ENCODE measurements at places on chromosomes 13 and 19.
A peak's percentile ranks its signal among the peaks of the same experiment; 100 is the strongest.

DNA sequence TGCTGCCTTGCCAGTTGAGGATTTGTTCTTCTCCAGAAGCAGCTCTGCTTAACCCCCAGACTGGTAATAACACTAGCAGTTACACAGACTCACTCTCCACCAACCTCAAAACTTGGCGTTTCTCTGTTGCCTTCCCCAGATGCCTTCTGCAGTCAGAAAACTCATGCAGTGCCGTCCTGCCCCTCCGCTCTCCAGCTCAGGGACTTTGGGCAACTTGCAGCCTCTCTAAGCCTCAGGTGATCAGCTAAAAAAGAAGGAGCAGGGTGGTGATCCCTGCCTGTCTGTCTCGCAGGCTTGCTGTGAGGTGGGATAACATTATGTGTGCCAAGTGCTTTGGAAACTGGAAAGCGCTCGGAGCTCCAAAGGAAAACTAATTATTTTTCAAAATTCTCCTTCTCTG, 391.6 kb downstream of the HS6ST3 start:
- no peak for DNase-seq

GRCh38 chr19:46736531-46737297, 9.1 kb upstream of the FKRP start:
- DNase-seq: no peak

- DNase-seq: no peak
These were observed 244.8 kb downstream of the COG6 start for GRCh38 chr13:39900106-39900750.

DNA sequence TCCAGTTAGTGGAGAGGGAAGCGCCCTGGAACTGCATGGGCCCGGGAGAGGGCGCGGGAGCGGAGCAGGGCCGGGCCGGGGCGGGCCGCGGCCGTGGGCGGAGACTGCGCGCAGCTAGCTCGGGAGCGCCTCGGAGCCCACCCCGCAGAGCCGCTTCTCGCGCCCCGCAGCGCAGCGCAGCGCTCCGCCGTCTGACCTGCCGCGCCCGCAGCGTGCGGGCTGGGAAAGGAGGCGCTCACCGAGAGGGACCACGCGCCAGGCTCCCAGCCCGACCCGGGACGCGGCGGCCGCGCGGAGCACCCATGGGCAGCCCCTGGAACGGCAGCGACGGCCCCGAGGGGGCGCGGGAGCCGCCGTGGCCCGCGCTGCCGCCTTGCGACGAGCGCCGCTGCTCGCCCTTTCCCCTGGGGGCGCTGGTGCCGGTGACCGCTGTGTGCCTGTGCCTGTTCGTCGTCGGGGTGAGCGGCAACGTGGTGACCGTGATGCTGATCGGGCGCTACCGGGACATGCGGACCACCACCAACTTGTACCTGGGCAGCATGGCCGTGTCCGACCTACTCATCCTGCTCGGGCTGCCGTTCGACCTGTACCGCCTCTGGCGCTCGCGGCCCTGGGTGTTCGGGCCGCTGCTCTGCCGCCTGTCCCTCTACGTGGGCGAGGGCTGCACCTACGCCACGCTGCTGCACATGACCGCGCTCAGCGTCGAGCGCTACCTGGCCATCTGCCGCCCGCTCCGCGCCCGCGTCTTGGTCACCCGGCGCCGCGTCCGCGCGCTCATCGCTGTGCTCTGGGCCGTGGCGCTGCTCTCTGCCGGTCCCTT, at the start of gene MLNR:
TSS of gene MLNR (plus strand) at position 303 of the 820 bp plus-strand sequence. CDS start at position 303, 0 bp downstream.
- DNase-seq: no peak

GRCh38 chr13:47039106-47039505, 142.3 kb upstream of the HTR2A start:
- no peak for DNase-seq

GRCh38 chr13:72677431-72677830, 50.0 kb downstream of the MZT1 start:
- DNase-seq: no peak

DNA sequence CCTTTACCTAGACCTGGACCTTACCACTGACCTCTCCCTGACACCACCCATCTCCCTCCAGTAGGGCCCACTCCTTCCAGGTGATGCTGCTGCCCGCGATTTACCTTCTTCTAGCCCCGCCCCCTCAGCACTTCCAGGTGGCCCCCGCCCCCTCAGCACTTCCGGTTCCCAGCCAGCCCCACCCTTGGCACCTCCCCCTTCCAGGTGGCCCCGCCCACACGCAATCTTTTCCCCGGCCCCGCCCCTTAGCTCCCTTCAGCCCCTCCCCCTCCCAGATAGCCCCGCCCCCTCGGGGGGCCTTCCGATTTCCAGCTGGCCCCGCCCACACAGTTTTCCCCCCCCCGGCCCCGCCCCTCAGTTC, 586 bp downstream of the LIG1 start:
- no peak for DNase-seq

- no peak for DNase-seq
These were observed 3.2 kb upstream of the SPACA6 start for GRCh38 chr19:51689751-51690453.

DNA sequence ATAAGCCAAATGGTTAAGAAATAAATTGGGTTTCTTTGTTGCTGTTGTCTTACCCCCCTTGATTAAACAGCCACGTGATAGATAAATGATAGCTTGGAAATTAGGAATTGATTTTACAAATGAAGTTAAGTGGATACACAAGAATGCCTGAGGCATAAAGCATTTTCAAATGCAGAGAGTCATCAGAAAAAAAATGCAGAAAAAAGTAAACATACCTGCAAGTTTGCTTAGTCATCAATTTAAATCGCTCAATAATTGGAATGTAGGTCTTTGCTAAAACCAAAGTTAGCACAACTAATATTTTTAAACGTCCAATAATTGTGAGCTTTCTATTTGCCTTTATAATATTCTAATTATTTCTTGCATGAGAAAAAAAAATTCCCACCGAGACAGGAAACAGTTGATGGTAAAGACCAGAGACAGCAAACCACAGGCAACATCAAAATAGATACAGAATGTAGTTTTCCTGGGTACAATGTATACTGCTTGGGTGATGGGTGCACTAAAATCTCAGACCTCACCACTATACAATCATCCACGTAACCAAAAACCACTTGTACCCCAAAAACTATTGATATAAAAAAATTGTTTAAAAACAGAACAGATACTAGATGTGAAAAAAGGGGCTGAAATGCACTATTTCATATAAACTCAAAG, 924.0 kb downstream of the PCDH9 start:
- no peak for DNase-seq

DNA sequence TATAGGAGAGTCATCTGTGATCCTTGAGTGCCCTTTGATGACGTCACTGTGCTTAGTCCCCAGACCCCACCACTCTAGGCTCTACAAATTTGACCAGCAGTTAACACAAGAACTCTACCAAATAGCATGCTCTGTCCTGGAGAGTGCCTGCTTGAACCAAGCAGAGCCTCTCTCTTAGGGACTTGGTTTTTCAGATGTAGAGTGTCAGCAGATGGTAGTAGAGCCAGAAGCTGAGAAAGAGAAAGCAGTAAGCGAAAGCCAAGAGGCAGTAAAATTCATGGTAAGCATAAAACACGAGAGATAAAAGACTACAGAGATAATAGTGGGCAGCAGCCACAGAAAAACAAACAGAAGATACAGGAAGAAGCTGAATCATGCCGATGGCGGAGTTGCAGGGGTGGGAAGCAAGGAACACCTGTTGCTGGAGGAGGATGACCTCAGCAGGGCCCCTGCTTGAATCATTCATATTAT, 193.3 kb downstream of the SLC7A1 start:
- no peak for DNase-seq

GRCh38 chr19:12788042-12788681, 3.1 kb upstream of the JUNB start:
- no peak for DNase-seq

DNA sequence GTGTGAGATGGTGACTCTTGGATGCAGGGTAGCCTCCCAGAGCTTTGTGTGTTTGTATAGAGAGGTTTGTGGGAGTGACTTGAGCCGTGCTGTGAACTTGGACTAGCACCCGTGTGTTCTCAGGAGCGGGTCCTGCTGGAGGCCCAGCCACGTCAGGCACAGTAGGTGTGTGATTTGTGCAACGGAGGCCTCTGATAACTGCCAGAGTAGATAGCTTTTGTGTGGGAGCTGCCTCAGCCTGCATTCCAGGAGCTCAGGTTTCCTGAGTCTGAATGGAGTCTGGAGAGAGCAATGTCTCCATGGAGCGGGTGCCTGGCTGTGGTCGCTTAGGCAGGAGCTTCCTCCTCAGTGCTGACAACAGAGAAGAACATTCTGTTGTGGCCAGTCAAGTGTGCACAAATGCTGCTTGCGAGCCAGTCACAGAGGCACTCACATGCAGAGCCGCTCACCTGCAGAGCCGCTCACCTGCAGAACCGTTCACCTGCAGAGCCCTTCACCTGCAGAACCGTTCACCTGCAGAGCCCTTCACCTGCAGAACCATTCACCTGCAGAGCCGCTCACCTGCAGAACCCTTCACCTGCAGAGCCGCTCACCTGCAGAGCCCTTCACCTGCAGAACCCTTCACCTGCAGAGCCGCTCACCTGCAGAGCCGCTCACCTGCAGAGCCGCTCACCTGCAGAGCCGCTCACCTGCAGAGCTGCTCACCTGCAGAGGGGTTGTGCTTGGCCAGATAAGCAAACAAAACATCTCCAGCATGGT, 32.6 kb downstream of the TFDP1 start:
- no peak for DNase-seq

DNA sequence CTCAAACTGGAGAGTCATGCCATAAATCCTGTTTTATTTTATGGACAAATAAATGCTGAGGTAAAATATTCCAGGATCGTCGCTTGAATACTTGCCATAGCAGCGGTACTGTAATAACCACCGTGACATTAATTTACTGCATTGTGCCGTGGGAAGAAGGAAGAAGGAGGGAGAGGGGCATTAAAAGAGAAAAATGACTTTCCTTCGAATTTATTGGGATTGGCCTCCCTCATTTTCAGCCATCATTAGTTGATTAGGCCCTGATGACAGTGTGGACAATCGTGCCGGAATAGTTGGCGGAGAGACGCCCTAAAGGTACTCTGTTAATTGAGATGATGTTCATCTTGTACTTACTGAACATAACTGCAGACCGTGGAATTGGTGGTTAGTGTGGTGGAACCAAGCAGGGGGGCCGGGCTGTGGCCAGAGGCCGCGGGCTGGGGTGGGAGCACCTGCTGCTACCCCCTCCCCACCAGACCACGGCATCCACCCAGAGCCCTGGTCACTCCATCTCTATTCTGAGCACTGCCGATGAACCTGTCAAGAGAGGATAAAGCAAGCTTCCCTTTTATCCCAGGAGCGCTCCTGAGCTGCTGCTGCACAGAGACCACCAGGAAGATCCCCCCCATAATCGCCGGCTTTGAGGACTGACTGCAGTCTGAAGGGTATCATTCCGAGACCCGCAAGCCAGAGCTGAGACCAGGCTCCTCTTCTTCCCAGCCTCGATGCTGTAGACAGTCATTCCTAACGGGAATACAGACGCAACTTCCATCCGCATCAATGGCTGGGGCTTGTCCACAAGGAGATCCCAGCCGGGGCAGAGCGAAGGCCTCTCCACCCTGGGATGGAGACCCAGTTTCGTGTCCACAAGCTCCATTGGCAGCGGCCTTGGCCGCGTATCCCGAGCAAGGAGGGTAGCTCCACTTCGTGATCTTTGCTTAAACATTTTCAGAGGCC, 168.3 kb upstream of the TSHZ3 start:
- no peak for DNase-seq

DNA sequence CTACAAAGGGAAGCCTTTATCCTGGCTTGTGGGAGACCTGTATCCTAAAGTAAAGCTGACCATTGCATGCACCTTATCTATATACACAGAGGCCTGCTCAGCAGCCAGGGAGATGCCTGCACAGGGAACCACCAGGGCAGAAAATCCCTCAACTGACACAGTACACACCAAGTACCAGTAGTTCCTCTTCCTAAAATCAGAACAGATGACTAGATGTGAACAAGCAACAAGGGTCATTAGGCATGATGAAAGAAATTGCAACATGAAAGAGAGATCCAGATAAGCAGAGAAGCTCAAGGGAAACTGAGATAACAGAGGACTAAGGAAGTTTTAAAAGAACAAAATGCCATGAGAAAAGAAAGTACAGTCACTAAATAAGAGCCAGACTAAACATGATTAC, 39.7 kb upstream of the SLC7A9 start:
- DNase-seq: no peak

DNA sequence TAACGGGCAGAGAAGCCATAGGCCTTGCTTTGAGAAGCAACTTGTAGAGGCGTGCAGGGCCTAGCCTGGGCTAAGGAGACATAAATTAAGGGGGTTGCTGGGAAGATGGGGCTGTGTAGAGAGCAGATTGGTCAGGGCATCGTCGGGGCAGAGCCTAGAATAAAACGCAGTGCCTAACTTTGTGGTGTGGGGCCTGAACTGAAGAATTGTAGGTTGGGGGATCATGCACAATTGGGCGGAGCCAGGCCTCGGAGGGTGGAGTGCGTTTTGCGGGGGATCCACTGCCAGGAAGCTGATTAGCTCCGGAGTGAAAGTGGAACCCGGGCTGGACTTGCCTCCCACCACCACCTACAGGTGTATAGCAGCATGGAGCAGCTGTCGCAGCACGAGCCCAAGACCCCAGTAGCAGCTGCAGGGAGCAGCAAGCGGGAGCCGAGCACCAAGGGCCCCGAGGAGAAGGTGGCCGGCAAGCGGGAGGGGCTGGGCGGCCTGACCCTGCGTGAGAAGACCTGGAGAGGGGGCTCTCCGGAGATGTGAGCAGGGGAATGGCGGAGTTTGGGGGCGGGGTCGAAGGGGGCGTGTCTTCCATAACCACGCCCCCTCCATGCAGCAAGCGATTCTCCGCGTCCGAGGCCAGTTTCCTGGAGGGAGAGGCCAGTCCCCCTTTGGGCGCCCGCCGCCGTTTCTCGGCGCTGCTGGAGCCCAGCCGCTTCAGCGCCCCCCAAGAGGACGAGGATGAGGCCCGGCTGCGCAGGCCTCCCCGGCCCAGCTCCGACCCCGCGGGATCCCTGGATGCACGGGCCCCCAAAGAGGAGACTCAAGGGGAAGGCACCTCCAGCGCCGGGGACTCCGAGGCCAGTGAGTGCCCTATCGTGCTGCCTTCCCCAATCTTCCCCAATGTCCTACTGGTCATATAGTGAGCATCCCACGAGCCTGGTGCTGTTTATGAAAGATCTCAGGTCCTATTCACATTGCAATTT, 13.8 kb downstream of the DNASE2 start:
- no peak for DNase-seq

DNA sequence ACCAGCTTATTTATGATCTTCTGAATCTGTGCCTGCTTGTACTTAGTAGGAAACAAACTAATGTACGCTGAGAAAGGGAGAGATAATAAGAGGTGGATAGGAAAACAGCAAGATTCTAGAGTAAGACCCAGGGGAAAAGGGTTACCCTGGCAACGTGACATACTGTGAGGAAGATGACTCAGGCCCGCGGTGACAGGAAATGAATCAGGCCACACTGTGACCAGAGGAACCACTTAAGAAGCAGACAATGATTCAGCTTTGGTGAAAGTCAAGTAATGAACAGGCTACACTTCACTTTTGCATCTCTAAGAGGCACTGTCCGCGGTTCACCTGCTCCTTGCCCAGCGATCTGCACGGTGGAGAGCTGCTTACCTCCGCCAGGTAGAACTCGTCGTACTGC, 158.2 kb downstream of the NALCN start:
- peak; percentile 13 for DNase-seq

- DNase-seq: no peak
These were observed 646 bp upstream of the SLC10A2 start for GRCh38 chr13:103066781-103067345.

Measured in brain pericyte (primary cell).